Epithelial cell of esophagus (primary cell): ENCODE measurements at places on chromosomes 6 and 20.

DNA sequence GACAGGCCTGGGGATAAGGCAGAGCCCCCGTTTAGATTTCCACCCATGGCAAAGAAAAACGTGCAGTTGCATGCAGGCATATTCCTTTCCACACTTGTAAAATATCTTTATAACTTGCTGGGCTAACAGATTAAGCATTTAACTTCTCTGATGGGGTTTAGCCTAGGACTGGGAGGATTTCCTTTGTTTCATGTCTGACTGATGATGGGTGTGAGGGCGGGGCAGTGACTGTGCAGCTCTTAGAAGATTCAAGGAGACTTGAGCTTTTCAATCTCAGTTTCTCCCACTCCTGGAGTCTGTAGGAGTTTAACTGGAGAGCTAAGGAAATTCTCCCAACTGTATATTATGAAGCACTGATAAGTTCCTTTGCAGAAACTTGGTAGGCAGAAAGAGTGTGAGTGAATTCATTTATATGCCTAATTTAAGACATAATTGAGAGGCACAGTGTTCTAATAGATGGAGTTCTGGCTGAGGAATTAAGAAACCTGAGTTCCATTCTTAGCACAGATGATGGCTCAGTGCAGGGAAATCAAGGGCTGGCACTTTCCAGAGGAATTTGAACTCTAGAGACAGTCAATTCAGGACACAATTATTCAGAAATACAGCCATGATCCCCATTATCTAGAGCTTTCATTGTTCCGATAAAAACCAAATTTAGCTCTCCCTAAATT, 214.6 kb upstream of the CNR1 start:
- DNase-seq: peak; percentile 48

DNA sequence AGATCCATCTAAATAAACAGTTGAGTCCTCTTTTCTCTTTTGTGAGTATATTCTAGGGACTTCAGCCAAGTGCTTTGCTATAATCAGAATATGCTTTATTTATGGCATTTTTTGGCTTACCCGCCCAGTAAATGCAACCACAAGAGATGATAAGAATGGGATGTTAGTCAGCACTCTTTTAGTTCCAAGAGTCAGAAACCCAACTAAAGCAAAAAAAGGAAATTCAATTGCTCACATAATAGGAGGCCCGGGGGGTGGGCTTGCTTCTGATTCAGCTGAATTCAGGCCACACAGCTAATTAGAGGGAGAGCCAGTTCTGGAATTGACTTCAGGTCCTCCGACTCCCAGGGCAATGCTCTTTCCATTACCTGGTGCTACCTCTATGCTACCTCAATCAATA, 250.6 kb downstream of the FARS2 start:
- DNase-seq: no peak

GRCh38 chr6:45741437-45742171, 274.1 kb downstream of the CLIC5 start:
- DNase-seq: no peak

DNA sequence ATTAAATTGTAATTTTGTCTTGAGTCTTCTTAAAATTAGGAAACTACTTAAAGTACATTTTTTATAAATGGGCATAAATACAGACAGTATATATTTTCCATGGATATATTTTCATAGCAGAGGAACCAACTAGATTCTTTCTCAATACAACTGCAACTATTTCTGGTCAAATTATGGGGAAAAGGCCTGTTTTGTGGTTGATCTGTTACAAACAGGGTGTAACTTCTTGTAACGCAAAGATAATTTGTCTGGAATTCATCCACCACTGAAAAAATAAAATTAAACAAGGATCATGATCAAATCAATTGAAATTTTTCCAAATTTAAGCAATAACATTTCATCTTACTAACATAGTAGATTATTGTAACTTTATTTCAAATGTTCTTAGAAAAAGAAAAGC, 67.2 kb upstream of the RNF146 start:
- no peak for DNase-seq
